ENCODE measurements at places on chromosomes 11 and 22. TPM values are rescaled to one million over a fixed set of nuclear protein-coding genes. Genes with fewer than 3 reads are reported as not detected.

OR8D1 gene
- 7.9 TPM for total RNA-seq

SORL1 gene
- 18.1 TPM for total RNA-seq

- DNase-seq, result no peak
Measured at GRCh38 chr22:30313527-30314363, 13.0 kb downstream of the TBC1D10A start.

DNA sequence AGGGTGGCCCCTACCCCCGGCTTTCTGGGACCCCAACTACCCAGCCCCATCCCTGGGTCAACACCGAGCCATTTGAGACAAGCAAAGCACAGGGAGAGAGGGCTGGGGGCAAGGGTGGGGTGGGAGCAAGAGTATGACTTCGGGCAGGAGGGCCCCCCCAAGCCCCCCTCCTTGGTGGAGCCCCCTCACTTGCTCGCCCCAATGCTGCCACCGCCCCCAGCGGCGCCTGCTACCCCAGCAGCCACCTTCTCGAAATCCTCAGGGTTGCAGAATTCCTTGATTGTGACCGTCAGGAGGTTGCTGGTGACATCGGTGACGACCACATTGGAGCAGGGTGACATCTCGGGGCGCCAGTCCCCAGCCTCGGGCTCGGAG lies 6.0 kb downstream of the CBX6 start:
- no peak for DNase-seq

GRCh38 chr22:24926849-24927579 lies 19.5 kb downstream of the LHFPL7 start:
- DNase-seq, result no peak

DNA sequence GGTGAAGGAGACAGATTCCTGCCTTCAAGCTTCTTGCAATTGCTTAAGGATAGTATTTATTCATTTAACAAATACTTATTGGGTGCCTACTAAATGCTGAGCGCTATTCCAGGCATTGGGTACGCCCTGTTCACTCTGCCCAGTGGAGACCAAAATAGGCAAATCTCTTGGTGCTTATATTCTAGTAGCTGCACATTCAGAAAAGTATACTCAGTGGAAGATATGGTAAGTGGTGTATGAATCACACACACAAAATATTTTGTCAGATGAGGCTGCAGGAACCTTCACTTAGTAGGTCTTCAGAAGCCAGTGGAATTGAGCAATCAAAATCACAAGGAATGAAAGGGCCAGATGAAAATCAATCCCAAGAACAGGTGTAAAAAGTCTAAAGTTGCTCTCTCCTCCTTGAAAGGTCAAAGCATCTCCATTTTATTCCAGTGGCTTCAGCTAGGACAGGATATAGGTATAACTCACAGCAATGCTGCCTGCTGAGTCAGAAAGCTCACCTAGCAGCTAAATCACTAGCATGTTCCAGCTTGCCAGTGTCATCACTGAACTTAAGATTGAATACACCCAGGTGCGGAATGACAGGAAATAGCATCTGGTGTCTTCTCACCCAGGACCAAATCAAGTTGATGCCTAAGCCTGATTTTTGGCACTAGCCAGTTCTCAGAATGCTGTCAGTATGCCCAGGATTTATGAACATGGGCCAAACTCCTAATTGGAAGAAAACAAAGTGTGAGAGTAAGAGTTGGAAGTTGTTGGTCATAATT lies 83.9 kb downstream of the AMOTL1 start:
- peak; percentile 57 for DNase-seq

Data from umbilical cord (tissue), 2 donors.